ENCODE measurements at places on chromosomes 12 and 14. TPM values are rescaled to one million over a fixed set of nuclear protein-coding genes. Genes with fewer than 3 reads are reported as not detected.

ZNF140 gene
- 45.0 TPM for polyA plus RNA-seq

SAMD4A gene
- polyA plus RNA-seq: 8.2 TPM

ACSM4 gene
- polyA plus RNA-seq: not detected

ZNF891 gene
- polyA plus RNA-seq: 3.5 TPM

NEUROD4 gene
- polyA plus RNA-seq: not detected

DPY19L2 gene
- polyA plus RNA-seq: 37.8 TPM

LRP1 gene
- 102 TPM for polyA plus RNA-seq

IPO8 gene
- 49.8 TPM for polyA plus RNA-seq

GRCh38 chr14:88825078-88825458, 617 bp downstream of the TTC8 start:
- DNase-seq: no peak

DNA sequence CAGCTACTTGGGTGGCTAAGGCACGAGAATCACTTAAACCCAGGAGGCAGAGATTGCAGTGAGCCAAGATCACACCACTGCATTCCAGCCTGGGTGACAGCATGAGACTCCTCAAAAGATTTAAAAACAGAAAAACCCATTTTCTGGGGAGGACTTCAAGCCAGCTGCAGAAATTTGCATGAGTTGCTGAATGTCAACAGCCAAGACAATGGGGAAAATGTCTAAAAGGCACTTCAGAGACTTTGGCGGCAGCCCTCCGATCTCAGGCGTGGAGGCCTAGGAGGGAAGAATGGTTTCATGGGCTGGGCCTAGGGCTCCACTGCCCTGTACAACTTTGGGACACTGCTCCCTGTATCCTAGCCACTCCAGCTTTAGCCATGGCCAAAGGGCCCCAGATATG, 177.8 kb upstream of the C14orf180 start:
- DNase-seq: no peak

DNA sequence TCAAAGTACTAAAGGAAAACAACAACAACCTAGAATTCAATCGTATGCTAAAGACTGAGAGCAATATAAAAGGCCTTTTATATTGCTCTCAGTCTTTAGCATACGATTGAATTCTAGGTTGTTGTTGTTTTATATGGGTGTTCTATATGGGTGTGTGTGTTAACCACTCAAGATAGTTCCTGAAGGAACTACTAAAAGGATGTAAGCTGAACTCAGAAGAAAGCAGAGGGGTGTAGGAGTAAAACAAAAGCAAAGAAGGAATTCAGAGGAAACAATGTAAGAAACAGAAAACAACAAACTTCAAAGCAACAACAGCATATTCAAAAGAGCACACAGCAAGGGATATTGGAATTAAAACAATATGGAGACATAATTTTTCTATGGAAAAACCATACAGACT, 5.4 kb downstream of the ZNF891 start:
- DNase-seq: no peak

DNA sequence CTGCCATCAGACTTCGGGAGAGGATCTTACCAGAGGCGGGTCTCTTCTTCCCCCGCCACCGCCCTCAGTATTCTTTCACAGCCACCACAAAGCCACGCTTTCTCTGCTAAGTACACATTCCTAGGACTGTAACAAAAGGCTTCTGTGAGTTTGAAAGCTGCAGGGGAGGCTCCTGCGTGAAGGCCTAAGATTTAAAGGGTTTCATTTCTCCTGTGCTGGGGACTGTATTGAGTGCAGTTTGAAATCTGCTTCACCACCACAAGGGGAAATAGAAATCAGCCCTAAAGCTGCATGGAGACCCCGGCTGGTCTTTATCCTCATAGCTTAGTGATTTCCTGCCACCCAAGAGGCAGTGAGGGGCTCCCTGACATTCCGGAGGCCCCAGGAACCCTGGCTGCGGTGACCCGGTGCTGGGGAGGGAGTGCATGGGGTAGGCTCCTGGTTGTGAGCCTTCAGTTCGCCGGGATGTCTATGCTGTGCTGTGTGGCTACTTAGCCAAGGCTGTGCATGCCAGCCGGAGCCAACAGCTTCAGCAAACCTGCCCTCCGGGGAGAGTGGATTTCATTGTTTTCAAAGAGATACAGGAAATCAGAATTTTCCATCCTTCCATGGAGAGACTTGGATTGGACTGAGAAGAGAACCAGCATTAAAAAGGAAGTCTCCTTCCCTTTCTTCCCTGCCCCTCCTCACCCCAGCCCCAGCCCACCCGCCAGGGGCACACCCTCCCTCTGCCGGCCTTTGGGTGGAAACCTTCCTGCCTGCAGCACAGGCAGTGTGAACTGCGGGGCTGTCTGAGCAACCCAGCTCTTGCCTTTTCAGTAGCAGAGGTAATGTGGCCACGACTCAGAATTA, 163.3 kb downstream of the ETV6 start:
- DNase-seq: no peak

DNA sequence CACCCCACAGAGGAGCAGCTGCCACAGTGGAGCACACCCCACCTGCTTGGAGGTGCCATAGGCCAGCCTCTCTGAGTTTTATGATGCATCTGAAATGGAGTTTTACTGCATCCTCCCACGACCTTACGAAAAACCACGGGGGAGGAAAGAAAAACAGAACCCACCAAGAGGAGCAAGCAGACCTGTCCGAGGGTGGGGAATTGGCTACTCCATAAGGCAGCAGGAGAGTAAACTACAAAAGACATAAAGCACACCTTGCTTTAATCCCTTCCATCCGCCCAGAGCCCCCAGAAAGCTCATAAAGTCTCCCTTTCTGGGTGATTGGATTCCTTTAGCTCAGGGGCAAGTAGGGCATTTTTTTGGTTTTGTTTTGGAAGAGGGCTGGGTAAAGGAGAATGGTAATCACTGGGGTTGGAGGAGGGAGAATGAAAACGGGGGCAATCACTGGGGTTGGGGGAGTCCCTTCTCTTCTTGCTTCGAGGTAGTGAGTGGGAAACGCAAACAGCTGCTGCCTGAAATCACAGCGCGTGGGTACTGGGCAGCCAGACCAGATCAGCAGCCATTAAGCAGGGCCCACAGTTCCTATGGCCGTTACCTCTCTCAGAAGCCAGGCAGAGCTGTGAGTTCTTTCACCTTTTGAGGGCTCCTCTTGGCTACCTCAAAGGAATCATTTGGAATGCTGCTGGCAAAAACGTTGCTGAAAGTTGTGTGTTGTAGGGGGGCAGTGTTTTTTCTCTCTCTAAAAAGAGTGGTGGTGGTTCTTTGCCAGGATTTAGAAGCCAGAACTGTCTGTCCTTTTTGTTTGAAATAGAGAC, 433.6 kb downstream of the ZFP36L1 start:
- DNase-seq: no peak

- no peak for DNase-seq
These were observed 12.9 kb downstream of the NYNRIN start for GRCh38 chr14:24411443-24412389.

DNA sequence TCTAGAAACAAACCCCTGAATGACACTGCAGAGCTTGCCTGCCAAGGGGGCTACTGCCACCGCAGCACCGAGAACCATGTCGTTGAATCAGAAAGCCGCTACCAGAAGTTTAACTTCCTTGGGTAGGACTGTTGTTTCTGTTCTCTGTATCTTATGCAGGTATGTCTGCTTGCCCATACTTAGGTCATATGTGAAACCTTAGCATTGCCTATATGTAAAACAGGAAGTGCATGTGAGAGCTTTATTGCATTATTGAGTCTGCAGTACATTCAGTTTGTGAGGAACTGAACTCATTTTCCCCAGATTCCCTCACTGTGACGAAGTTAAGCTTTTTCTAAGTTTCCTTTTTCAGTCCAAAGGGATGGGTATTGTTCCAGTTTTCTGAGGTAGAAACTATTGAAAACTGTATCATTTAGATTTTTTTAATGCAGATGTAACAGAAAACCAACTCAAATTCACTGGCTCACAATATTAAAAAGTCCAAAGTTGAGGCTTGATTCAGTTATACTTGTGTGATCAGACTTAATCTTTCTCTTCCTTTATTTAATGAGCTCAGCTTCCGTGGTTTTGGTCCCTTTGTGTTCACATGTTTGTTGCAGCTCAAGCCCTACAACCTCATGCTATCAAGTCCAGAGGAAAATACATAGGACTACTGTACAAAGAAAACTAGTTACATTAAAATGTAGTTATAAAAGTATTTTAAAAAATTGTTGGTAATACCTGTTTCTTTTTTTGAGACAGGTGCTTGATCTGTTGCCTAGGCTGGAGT, 6.9 kb downstream of the FBXO34 start:
- no peak for DNase-seq

DNA sequence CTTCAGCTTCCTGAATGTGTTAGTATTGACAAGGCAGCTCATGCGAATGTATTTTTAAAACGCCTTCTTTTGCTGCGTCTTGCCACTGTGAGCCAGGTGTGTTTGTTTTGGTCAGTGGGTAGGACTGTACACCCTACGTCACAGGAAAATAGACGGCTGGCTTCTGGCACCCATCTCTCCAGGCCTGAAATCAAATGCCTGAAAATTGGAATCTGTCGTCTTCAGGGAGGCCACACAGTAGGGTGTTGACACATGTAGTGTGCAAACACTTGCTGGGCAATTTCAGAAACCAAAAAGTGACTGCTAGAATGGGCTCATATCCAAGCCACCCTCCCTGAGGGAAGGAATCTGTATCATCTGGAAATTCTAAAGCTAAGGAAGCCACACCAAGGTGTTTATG, 209.3 kb downstream of the TTC8 start:
- no peak for DNase-seq

DNA sequence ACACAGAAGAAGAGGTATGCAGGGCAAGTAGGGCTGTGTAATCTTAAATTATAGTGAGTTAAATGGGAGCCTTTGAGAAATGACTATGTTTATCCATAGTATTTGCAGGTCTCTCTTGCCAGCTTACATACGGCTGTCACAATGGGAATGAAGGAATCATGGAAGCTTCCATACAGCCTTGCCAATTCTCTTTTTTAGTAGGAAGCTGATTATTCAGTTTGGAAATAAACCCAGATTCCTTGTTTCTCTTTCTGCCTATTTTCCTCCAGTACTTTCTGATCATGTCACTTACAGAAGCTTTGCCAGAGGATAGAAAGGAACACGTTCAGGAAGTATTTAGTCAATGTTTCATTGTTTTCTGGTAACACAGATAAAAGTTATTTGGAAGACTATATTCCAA, 217.4 kb upstream of the DIO2 start:
- no peak for DNase-seq

GRCh38 chr14:68630081-68630571, 162.7 kb downstream of the ZFP36L1 start:
- DNase-seq: no peak

GRCh38 chr12:89208661-89209096, 143.6 kb downstream of the DUSP6 start:
- no peak for DNase-seq

GRCh38 chr14:20760950-20761349, 7.3 kb upstream of the EDDM3B start:
- no peak for DNase-seq

DNA sequence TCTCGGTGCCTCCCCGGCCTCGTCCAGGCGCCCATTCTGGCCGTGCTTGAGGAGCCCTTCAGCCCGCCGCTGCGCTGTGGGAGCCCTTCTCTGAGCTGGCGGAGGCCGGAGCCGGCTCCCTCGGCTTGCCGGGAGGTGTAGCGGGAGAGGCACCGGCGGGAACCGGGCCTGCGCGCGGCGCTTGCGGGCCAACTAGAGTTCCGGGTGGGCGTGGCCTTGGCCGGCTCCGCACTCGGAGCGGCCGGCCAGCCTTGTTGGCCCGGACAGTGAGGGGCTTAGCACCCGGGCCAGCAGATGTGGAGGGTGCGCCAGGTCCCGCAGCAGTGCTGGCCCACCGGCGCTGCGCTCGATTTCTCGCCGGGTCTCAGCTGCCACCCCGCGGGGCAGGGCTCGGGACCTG, 168.7 kb upstream of the RPL10L start:
- DNase-seq: no peak

DNA sequence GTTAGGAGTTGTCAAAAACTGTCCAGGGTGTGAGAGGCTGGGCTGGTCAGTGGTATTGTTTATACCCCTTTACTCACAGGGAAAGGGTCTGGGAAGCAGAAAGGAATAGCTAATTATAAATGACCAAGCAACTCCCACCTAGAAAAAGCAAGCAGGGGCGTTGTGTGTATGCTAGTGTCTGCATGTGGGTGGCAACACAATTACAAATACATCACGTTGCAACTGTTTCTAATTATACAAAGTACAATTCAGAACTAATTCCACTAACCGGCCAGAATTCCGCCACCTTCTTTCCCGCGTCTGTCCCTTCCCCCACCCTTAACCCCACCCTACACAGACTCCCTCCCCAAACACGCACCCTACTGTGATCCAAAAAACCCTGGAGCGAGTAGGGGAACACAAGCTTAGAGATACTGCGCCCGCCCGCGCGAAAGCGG, 2.2 kb downstream of the DPF3 start:
- no peak for DNase-seq

GRCh38 chr14:75077794-75078193, 8.4 kb downstream of the ZC2HC1C start:
- no peak for DNase-seq

DNA sequence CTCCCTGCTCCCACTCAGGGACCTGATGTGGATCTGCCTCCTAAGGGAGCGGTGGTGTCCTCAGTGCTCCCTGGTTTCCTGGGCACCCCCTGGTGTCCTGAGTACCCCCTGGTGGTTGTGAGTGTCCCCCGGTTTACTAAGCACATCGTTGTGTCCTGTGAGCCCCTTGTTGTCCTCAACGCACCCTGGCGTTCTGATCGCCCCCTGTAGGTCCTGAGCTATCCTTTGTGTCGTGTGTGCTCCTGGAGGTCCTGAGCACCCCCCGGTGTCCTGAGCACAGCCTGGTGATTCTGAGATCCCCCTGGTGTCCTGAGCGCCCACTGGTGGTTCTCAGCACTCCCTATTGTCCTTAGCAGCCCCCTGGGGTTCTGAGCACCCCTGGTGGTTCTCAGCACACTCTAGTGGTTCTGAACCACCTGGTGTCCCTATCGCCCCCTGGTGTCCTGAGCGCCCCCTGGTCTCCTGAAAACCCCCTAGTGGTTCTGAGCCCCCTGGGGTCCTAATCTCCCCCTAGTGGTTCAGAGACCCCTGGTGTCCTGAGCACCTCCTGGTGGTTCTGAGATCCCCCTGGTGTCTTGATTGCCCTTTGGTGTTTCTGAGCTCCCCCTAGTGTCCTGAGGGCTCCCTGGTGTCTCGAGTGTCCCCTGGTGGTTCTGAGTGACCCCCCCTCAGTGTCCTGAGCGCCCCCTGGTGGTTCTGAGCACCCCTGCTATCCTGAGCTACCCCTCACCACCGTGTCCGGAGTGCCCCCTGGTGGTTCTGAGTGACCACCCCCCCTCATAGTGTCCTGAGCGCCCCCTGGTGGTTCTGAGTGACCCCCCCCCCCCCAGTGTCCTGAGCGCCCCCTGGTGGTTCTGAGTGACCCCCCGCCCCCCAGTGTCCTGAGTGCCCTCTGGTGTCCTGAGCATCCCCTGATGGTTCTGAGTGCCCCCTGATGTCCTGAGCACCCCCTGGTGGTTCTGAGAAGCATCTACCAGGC, 615.1 kb downstream of the TMEM121 start:
- no peak for DNase-seq
